ENCODE measurements at places on chromosomes 1 and 21.
A peak's percentile ranks its signal among the peaks of the same experiment; 100 is the strongest.

- DNase-seq: no peak
Measured at GRCh38 chr21:29616209-29616751, 317.6 kb downstream of the BACH1 start.

DNA sequence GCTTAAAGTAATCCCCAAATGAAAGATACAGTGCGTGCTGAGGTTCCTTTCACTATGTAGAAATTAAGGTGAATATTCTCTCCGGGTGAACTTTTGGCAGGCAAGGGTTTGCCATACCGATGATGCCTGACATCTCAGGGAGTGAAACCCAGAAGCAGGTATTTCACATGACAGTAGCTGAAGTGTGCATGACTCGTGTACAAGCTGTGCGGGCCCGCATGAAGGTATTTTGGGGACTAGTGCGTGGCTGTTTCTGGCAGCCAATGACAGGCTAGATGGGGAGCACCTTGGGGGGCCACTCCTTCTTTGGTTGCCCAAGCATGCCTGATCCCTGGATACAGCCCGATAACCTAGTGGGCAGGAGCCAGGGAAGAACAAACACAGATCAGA is 569.0 kb downstream of the SMYD3 start:
- no peak for DNase-seq

DNA sequence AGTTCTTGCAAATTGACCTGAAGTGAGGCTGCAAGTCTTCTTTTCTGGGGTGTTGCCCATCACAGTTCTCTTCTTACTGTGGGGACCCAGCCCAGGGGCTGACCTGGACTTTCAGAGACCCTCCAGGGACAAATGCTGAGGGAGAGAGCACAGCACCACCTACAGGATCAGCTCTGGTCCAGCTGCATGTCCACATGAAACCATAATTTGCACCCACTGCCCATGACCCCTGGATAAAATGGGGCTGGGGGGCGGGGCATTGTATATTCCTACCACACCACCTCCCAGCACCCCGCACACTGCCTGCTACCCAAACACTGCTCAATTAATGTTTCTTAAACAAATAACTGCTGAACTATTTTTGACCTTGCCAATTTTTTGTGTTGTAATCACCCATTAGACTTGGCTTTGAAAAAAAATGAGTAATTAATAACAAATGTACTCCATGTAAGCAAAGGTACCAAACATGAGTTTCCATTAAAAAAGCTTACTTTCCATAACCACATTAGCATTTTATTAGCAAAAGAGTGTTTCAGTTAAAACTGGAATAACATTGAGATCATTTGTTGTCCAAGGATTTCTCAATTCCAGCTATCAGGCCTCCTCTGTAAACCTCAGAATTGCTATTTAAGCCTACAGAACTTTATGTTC is 168.0 kb upstream of the RAB4A start:
- DNase-seq: no peak

- DNase-seq: no peak
Measured at GRCh38 chr1:176604461-176604860, 141.5 kb downstream of the PAPPA2 start.

DNA sequence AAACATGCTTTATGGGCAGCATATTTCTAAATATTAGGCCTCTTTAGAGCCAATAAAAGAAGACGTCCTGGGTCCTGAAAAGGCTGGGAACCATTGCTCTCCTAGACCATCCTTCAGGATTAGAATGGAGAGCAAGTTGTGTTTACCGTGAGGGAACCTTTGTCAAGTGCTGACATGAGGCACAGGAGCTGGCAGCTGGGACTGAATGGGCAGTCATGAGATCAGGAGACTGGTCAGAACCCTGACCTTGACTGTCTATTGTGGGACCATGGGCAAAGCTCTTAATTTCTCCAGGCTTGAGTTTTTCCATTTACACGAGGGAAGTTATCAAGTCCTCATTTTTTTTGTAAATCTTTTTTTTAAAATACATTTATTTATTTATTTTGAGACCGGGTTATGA is 5.2 kb downstream of the PFKFB2 start:
- DNase-seq: no peak

DNA sequence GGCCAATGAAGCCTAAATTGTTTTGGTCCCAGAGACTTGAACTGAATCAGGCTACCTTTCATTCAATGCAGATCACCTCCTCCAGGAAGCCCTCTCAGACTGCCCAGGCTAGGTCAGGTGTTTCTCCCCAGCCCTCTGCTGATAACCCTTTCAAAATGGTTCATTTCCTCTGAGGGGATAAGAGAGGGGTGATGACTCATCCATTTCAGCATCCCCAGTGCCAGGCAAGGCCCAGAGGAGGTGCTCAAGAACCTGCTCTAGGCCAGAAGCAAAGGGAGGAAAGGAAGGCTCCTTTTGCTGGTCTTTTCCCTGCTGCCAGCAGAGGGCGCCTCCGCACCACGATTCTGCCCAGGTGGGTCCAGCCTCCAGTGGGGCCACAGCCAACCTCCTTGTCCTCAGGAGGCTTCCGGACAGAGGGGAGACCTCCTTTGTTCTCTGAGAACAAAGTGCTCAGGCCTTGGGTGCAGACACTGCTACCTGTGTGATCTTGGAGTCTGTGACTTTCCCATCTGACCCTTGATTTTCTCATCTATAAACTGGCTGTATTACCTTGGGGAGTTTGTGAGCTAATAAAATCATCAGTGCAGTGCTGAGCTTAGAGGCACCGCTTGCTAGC is 45.3 kb upstream of the ARHGEF10L start:
- DNase-seq: peak; percentile 76

- no peak for DNase-seq
Measured at GRCh38 chr1:185517808-185518419, 200.9 kb upstream of the IVNS1ABP start.

DNA sequence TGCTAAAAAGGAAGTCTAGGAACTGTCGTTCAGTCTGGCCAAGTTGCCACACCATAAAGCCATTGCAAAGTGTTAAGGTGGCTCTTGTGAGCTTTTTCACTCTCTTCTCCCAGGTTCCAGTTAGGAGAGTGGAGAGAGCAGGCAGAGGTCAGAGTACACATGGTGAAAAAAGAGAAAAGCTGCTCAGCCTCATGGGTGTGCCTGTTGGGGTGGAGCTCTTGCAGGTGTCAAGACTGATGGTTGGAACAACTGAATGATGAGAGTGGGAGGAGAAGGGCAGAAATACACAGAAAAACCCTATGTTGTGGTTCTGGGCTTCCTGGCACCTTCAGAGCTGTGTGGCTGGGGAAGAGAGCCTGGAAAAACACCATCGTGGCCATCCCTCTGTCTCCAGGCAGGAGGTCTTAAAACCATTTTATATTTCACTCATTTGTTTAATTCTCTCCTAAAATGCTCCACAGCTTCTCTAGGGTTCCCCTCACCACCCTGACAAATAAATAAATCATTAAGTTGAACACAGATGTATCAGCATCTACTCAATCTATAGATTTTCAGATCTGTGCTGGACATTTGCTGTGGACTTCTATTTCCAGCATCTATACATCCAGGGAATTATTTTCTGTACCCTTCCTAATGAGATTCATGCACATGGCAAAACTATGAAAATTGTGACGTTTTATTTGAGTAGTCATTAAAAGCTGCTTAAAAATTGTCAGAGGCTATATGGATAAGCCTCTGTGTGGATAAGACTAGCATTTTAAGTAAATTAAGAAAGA is 17.5 kb downstream of the UBASH3A start:
- DNase-seq: no peak

- DNase-seq: peak; percentile 81
Measured at GRCh38 chr1:161792740-161793139, 26.6 kb downstream of the ATF6 start.

DNA sequence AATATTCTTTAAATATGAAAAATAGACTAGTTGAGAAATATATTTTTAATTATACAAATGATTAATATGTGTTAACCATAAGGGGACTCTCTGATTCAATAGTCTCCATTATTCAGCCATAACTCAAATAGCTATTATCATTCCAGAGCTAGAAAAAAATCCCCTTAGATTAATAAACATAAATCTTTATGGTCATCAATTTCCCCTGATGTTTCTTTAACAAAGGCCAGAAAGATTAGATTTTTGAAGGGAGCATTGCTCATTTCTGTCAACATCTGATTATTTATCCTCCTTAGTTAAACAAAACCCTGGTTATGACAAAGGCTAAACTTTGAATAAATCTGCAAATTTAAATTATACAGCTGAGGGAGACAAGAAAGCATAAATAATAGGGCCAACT is 215.7 kb downstream of the PLA2G4A start:
- DNase-seq: no peak

DNA sequence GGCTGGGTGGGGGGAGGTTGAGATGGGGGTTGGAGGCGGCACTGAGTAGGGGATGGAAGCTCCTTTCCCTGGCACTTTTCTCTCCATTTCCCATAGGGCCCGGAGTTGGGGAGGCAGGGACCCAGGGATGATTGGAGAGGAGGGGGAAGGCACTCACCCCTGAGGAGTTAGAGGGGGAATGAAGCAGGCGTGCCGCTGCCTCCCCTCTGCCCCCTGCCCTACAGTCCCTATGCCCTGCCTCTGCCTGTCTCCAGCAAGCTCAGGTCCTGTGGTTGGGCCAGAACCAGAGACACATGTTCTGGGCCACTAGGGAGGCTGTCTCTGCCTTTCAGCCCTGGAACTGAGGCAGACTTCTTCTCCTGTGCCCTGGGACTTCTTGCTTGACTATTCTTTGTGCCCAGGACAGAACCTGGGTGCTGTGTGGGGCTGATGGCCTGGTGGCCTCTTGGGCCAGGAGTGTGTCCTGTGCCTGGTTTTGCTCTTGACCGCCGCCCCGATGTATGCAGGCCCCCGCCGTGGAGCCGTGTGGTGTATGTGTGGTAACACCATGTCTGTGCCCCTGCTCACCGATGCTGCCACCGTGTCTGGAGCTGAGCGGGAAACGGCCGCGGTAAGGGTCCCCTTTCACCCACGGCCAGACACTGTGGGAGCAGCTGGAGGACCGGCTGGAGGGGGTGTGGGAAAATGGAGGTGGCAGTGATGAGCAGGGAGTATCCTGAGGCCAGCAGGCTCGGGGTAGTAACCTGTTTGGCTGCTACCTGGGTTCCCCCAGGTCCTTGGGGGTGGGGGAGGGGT is 1.4 kb downstream of the LYPLA2 start:
- DNase-seq: no peak

DNA sequence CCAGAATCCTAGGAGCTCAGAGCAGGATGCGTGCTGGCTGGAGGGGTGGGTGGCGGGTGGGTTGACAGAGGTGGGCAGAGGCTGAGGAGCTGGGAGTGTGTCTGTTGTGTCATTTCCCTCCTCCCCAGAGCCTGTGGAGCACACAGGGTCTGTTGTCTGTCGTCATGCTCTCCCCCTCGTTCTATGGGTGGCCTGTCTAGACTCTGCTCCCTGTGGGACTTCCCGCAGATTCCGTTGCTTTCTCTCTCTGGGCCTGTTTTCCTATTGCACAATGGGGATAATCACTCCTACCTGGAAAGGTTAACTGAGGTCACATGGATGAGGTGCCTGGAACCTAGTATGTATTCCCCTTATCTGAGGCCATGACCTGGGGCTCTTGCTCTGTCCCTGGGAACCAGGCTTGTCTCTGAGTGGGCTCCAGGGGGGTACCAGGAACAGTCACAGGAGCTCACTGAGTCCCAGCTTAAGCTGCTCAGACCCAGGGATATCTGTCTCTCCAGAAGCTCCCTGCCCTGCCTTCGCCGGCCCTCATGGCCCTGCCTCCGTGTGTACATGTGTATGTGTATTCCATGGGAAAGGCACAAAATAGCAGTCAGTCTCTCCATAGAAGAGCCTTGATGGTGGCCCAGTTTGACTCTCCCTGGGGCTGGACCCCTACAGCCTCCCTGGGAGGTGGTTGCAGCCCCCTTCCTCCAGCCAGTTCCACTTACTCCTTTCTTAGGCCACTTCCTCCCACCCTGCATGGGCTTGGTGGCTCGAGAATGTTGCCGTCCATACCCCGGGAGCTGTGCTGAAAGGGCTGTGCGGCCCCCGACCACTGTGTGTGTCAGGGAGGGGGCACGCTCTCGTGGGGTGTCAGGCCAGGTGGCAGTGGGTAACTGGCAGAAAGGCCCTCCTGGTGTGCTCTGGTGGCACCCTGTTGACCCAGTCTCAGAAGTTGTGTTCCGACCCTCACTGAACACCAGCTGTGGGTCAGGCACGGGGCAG is 17.9 kb downstream of the PTPRF start:
- no peak for DNase-seq

DNA sequence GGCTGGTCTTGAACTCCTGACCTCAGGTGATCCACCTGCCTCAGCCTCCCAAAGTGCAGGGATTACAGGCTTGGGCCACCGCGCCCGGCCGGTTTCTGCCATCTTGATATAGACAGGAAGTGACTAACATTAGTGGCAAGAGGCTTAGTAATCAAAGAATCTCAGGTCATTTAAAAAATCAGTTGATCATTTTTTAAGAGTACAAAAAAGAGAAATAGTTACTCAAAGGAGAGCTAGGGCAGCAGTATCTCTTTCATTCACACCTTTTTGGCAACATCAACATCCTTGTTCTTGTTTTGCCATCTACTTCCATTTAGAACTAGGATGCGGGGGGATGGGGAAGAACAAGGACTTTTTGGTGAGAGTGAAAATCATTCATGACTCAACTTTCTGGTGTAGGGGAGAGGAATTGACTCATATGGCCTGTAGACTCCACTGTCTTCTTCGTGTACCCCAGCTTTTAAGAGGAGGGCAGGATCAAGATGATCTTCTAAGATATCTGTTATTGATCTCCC is 8.8 kb downstream of the FCRLB start:
- DNase-seq: no peak

Measured in hematopoietic multipotent progenitor cell treated with erythropoietin and hydrocortisone succinate and interleukin-3 and kit ligand, for 6 days (in vitro differentiated cells).